ENCODE measurements at places on chromosomes 16 and 17.
A peak's percentile ranks its signal among the peaks of the same experiment; 100 is the strongest.

GRCh38 chr17:35799942-35800341, 4.5 kb upstream of the MMP28 start:
- DNase-seq: no peak

- DNase-seq: peak; percentile 38
Observed at GRCh38 chr17:72591289-72592241, 470.7 kb downstream of the SOX9 start.

GRCh38 chr17:80899402-80900268, 92.0 kb upstream of the CHMP6 start:
- peak; percentile 79 for DNase-seq

DNA sequence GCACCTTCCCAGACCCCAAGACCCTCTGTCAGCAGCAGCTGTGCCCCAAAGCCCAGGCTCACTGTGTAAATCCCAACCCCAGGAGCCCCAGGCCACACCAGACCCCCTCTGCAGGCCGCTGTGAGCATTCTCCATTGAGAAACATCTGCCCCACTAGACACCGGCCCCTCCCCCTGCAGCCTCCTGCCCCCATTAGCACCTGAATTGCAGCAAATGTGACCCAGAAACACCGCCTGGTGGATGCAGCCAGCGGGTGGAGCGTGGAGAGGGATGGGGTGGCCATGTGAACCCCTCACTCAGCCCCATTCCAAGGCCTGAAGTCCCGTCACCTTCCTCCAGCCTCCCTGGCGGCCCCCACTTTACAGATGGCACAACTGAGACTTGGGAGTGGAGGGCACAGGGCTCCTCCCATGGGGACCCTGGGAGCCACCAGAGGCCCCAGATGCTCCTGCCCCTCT, 2.2 kb downstream of the UBALD1 start:
- DNase-seq: no peak

DNA sequence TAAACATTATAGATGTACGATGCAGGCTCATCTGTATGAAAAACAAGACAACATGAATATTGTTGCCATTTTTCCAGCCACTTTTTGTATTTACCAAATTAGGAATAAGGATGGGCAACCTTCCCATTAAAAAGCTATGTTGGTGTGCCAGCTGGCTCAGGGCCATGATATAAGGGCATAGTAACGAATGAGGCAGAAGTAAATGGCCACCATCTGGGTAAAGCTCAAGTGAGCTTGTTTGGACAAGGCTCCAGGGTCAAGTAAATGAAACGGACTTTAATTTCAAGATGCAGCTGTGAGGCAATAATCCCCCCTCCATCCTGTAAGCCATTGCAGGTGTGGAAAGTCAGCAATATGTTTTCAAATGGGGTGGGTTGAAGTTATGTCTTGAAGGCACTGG, 930.9 kb upstream of the CDH8 start:
- no peak for DNase-seq

GRCh38 chr17:39173080-39173479, 7.1 kb upstream of the ARL5C start:
- DNase-seq: no peak
